AG08396 (cell line): ENCODE measurements at places on chromosomes 5 and 9.

DNA sequence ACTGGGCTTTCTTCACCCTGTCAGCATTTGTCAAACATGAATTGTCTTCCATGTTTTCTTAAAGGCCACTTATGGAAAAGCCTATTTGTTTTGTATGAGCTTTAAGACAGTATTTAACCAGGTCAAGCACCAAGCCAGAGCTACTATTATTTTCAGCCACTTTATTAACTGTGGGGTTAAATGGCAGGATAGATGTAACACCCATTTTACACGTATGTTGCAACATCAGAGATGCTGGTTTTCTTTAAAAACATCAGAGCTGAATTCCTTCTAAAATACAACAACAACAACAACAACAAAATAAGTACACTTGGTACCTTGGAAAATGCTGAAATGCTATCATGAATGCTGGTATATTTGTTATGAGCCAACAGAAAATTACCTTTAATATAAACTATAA lies 13.6 kb downstream of the ARRDC3 start:
- DNase-seq: no peak

DNA sequence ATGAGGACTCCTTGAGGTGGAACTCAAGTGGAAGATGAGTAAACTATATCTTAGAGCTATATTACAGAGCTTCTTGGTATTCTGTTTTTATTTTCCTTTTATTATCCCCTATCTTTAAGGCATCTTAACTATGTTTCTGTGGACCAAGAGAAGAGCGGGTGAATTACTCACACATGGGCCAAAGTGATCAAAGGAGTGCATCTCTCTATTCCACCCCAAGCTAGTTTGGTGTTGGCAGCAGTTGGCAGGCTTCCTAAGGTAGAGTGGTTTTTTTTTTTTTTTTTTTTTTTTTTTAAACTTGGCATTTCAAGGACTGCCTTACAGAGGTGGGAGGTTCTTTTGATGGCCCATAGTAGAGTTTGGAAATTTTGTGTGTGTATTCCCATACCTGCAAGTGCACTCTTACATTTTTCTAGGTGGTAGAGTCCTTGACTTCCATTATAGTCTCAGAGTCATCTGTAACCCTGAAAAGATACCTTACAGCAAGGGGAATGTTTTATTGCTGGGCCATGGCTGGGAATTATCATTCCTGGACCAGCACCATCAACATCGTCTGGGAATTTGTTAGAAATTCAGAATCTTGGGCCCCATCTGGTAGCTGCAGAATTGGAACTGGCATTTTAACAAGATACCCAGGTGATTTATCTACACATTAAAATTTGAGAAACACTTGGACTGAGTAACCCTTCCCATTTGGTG lies 51.0 kb downstream of the ARHGAP26 start:
- no peak for DNase-seq

- no peak for DNase-seq
These were observed 547.3 kb downstream of the CDK5RAP2 start for GRCh38 chr9:120032639-120033038.

DNA sequence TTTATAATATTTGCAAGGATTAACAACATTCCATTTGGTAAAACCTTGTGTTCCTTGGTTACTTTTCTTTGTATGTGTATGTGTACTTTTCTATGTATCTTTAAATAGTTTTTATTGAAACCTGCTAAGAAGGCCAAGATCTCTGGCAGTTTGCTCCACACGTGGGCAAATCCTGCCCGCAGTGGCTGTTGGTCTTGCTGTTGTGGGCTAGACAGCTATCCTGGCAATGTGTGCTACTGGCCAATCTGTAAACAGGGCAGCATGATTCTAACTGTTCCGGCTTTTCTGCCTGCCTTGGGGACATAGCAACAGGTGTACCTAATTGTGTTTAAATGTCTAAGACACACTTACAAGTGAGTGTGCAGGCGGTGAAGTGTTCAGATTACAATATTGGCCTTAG lies 286.6 kb downstream of the RFX3 start:
- DNase-seq: no peak

DNA sequence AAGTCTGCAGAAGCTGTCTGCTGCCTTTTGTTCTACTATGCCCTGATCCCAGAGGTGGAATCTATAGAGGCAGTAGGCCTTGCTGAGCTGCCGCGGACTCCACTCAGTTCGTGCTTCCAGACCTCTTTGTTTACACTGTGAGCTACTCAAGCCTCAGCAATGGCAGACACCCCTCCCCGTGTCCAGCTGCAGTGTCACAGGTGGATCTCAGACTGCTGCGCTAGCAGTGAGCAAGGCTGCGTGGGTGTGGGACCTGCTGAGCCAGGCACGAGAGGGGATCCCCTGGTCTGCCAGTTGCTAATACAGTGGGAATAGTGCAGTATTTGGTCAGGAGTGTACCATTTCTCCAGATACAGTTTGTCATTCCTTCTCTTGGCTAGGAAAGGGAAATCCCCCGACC lies 99.6 kb downstream of the SLCO4C1 start:
- no peak for DNase-seq

DNA sequence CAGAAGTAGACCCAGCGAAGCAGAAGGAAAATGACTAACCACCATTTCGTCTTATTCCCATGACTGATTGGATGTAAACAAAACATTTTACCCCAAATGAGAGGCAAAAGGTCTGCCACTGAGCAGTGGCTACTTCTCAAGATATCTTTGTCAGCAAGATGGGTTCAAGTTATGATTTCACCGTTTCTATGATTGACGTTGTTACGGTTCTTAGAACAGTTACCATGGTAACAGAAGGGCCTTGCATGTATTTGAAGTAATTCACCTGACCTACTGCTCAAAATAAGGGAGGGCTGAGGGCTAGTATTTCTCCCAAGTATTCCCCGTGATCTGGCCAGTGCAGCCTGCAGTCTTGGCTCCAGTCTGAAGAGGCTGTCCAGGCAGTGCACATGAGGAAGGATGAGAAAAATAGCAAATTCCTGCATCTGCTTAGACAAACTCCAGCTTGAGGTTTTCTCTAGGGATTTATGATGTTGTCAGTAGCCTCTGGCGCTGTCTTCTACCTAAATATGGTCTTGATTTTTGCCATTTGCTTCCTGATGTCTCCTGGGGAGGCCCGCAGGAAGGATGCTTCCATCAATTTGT lies 372.7 kb downstream of the TMEM38B start:
- DNase-seq: no peak

DNA sequence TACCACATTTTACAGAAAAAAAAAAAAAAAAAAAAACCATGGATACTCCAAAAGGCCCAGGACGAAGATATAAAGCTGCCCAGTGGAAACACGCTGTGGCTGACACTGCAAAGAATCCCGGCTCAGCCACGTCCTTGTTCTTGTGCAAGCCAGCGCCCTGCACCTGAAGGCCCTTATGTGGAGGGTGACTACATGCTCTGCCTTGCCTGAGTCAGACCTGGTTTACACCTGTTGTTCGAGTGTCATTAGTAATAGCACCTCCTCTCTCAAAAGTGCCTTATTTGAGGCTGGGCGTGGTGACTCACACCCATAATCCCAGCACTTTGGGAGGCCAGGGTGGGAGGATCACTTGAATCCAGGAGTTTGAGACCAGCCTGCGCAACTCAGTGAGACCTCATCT lies 54.3 kb upstream of the ZSWIM6 start:
- DNase-seq: no peak

DNA sequence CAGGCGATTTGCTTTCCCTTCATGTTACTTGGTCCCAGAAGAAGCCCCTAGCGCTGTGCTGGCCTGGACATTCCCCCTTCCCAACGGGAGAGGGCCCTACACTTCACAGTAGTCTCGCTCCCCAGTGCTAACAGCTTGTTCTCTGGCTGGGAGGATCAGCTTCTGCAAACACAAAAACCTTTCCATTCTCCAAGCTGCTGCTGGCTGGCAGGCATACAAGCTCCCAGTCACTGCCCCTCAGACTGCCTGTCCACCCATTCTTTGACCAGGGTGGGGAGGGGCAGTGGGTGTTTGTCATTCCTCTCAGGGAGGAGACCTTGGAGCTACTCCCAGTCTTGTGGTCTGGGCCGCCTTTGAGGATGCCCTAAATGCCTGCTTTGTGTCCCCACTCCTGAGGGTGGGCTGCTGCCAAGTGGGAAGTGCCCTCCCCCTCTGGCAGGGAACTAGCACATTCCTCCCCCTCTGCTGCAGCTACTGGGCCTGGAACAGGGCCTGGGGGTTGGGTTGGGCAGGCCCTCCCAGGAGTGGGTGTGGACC lies 20.8 kb downstream of the ENHO start:
- DNase-seq: peak; percentile 40

GRCh38 chr5:96316017-96316416 lies 117.0 kb downstream of the PCSK1 start:
- no peak for DNase-seq

GRCh38 chr5:181235323-181235688 lies 8.4 kb downstream of the RACK1 start:
- DNase-seq: no peak

- DNase-seq: no peak
These were observed 291.2 kb upstream of the DMRT1 start for GRCh38 chr9:550333-550732.

- no peak for DNase-seq
These were observed 463.3 kb downstream of the IRX1 start for GRCh38 chr5:4058899-4059298.

DNA sequence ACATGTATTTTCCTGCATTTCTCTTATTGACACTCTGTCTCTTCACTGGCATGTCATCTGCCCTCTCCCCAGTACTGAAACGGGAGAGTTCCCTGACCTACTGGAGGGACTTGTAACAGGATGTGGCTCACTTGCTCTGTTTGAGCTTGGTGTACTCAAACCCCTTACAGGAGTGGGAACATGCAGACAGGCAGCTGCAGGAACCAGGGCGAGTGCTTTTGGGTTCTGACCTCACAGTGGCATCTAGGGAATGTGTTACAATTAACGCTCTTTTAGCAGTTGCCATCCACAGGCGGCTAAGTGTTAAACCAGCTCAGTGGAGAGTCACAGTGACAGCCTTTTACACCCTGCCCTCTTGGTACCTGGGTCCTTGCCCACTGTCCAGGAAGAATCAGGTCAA lies 300.3 kb upstream of the GRAMD2B start:
- no peak for DNase-seq

- peak; percentile 21 for DNase-seq
These were observed 507 bp downstream of the CTNND2 start for GRCh38 chr5:11903614-11904264.

DNA sequence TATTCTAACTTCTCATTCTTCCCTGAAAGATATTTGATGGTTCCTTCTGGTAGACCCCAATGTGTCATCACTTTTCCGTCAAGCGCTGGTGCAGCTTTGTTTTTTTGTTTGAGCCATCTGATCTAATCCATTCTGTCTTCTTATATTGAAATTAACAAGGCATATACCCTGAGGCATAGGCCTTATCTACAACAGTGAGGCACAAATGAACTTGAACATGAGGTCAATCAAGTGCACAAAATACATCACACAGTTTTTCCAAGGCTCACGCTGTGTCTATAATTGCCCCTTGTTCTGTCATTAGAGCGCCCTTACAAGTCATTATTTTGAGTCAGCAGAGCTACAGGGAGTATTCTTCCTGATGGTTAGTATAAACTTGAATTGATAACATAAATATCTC lies 406.6 kb downstream of the MAT2B start:
- DNase-seq: no peak

DNA sequence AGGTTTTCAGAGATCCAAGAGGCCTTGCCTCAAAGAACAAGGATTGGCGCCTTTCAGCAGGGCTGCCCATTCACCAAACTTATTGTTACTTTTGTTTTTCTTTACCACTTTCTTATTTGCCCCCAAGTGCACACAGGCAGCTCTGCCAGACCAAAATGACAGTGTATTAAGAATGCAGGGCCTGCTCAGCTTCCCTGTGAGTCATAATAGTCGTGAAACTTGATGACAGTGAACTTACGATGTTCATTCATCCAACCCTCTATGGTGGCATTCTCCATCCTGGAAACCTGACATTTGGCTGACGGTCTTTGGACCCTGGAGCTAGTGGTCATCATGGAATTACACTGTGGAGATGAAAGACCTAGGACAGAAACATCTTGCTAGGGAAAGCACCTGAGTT lies 44.3 kb downstream of the UBE2QL1 start:
- no peak for DNase-seq
